ENCODE measurements at places on chromosomes 12 and 14.

DNA sequence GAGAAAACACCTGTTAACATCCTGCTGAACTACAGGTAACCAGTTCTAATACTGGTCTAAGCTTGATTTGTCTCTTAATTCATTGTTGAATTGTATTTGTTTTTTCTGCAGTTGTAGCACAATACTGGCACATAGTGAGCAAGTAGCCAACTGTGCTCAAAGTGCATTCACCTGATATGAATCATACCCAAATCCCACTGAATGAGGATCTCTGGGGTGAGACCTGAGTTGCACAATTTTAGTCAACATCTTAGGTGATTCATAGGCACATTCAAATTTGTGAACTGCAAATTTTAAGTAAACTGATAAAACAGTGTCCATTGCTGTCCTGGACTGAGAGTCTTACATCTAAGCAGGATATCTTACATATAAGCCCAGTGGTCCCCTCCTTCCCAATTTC, 12.8 kb downstream of the KCNC2 start:
- DNase-seq: no peak

GRCh38 chr14:50790589-50790988, 40.4 kb downstream of the NIN start:
- no peak for DNase-seq

DNA sequence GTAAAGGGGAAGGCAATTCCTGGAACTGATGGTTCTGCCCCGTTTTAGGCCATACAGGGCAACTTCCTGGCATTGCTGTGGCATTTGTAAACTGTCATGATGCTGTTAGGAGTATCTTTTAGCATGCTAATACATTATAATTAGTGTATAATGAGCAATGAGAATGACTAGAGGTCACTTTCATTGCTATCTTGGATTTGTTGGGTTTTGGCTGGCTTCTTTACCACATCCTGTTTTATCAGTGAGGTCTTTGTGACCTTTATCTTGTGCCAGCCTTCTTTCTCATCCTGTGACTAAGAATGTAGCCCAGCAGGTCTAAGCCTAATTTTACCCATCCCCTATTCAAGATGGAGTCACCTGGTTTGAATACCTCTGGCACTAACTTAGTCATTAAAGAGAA, 51.2 kb downstream of the TESPA1 start:
- DNase-seq: no peak

- DNase-seq: peak; percentile 55
These were observed 82.2 kb downstream of the PLEKHG7 start for GRCh38 chr12:92784797-92785562.

DNA sequence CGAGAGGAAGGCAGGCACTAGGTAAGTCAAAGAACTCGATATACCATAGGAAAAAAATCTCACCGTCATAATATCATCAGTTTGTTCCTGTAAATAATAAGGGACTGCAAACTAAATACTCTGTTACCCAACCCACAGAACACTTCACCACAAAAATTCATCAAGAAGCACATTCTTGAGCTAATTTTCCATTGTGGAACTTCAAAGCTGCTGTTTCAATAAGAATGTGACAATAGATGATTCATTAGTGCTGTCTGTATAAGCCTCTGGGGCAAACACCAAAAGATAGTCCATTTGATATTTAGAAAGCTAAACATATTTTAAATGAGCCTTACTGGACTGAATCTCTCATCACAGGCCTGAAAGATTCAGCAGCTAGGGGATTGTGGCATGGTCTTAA, 219.4 kb downstream of the KSR2 start:
- no peak for DNase-seq

GRCh38 chr12:34604227-34604626, 581.9 kb downstream of the ALG10 start:
- DNase-seq: no peak

DNA sequence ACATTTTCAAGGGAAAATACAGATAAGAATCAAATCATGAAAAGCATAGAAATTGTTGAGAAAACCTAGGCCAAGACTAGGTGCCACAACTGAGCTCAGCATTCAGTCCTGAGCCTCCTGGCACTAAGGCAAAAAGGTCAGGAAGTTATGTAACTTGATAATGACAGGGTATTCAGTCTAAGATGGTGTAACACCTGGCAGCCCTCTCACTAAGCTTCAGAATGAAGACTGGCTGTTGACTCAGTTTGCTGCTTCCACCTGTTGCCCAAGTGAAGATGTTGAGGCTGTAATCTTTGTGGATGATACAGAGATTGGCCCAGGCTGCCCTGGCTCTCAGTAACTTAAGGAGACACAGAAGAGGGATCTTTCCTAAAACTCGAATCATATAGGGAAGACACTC, 19.6 kb downstream of the PROX2 start:
- no peak for DNase-seq

DNA sequence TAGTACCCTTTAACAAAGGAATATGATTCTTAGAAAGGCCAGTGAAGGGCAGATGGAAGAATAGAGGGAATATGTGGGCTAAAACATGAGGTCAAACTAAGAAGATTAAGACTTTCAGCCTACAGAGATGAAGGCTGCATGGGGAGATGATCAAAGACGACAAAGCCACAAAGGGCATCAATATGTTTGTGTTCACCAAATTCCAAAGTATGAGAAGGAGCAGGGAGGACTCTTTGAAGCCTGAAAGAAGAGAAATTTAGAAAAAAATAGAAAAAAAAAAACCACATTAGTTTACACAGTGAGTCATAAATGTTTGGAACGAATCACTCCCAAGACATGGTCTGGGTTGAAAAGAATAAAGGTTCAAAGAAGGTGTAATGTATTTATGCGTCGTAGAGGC, 131.8 kb downstream of the NEDD1 start:
- DNase-seq: no peak

DNA sequence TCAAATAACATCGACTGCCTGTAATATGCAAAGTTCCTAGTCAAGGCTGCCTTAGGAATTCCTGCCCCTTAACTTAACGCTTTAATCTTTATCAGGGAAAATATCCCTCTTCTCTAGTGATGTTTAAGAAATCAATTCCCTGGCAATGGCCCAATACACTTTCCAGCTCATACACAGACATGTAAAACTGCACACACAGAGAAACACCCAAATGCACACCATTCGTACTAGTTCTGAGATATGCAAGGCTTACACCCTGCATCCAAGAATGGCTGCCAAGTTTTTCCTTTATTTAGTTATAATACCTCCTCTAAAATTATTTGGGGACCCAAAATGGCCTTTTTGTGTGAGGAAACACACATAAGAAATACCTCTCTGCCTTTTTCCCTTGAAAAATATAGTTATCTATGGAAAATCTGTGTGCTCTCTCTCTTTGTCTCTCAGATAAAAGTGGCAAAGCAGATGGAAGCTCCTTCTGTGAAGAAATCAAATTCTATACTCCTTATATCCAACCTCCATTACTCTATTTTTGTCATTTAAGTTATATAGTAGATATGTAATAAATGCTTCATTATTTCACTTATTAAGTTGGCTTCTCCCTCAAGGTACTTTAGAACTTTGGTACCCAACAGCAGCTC, 120.0 kb upstream of the MDM1 start:
- DNase-seq: no peak

- DNase-seq: no peak
These were observed 43.5 kb downstream of the SYNE2 start for GRCh38 chr14:63896278-63896720.

DNA sequence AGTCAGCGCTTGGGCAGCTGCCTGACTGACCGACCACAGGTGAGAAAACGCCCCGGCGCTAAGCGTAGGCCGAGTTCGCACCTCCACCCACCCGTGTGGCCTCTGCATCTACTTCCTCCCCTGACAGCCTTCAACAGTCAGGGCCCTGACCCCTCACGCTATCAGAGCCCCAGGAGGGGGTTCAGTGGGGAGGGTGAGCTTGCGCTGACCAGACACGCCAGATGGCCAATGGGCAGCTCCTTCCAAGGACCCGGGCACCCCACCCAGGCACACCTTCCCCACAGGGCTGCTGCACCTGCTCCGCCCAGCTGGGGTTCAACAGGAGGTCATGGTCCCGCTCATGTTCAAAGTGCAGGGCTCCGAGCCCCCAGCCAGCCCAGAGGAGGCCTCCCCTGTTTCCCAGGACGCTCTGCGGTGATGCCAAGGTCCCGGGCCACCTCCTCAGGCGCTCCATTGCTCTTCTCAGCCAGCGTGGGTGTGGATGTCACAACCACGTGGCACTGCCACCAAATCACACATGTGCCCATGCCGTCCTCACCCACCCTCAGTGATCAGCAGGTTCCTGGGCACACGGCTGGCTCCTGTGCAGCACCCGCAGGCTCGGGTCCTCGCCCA, 48.7 kb upstream of the BCL11B start:
- DNase-seq: peak; percentile 60

DNA sequence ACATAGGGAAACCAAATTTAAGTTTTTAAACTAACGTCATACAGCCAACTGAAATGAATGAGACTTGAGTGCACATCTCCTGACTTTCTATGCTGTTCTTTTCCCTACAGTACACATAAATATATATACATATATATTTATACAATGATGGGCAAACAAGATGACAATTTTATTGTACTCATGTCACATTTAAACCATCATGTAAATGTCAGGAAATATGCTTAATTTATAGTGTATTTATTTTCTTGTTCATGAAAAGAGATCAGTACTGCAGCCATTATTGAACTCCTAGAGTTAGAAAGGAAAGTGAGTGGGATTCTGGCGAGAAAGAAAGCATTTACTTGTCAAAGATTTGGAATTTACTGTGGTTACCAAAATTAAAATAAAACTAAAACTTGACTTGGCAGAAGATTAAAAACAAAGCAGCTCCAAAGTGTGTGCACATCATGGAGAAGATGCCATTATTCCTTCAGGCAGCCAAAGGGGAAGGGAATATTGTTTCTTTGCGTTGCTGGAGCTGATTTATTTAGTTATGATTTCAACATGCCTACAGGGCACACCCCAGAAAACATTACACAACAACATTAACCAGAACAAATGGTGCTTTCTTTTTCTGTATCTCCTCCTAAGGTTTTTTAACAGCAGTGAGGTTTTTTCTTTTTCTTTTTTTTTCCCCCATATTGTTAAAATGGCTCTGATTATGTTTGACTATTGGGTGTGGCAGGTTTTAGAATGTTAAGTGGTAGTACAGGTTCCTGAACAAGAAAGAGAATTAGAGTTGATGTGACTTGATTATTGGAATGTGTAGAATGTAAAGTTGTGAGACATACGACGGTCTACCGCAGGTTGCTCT, 144.6 kb downstream of the RAD51B start:
- DNase-seq: no peak

GRCh38 chr12:43551279-43551970, 578 bp downstream of the ADAMTS20 start:
- peak; percentile 83 for DNase-seq

DNA sequence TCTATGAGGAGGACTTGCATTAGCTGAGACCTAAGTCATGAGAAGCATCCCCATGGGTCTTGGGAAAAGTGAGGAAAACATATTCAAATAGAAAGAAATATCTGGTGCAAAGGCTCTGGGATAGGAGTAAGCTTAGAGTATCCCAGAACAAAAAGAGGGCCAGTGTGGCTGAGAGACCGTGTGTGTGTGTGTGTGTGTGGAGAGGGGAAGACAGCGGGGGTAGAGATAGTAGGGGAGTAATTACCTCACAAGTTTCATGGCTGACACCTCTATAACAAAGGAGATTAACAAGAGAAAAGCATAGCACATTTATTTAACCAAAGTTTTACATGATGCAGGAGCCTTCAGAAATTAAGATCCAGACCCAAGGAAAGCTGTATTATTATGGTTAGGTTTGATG, 440.5 kb downstream of the RAD51B start:
- DNase-seq: peak; percentile 86

DNA sequence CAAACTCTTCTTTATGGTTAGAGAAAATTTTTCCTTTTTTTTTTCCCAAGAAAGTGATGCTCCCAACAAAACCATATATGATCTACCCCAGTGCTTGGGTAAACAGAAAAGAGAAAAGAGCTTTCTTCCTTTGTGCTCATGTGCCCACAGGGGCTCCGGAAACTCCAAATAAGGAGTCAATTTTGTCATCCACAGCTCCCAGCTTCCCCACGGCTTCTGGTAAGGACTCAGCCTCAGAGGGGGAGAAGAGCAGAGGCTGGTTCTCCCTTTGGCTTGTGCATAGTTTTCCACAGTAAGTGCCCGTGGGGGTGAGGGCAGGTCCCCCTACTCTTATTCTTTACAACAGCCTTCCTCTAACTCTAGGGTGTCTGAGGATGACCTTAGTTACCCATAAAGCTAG, 13.3 kb upstream of the RGS6 start:
- peak; percentile 70 for DNase-seq

DNA sequence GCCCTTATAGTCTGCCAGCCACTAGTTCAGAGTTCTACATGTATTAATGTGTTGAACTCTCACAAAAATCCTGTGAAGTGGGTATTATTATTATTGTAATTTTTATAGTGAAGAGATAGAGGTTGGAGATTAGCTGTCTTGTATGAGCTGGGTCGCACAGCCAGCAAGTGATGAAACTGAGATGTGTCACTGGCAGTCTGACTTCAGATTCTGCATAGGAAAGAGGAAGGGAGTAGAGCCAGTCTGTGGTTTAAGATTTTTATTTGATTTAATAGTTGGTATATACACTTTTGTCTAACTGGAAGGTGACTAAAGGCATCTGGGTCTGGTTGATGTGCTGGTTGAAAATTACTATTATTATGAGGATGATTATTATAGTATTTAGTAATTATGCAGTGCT, 5.8 kb upstream of the FRS2 start:
- DNase-seq: no peak

GRCh38 chr14:105890474-105891220, 364.3 kb downstream of the TMEM121 start:
- DNase-seq: peak; percentile 11

GRCh38 chr14:64704743-64705380, 638 bp downstream of the PLEKHG3 start:
- DNase-seq: peak; percentile 75

GRCh38 chr14:74574090-74574433, 38.0 kb downstream of the LTBP2 start:
- no peak for DNase-seq

DNA sequence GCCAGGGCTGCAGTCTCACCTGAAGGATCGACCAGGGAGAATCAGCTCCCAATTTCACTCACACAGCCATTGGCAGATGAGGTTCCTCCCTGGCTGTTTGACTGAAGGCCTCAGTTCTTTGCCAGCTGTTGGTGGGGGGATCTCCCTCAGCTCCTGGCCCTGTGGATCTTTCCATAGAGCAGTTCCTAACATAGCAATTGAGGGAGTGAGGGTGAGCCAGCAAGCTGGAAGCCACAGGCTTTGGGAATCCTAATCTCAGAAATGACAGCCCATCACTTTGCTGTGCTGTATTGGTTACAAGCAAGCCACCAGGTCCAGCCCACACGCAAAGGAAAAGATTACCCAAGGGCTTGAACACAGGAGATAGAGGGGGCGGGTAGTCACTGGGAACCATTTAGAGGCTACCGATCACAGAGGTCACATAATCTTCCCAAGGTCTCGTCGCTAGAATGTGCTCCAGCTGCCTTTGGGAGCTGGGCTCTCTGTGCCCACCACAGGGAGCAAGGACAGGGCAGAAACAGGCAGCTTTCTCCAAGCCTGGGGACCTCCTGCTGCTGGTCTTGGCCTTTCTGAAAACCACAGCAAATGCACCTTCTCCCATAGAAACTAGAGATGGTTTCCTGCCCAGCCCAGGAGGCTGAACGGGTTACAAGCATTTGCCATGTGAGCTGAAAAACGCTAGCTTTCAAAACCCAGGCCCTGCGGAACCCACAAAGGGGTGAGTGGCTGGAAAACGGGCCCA, 4.6 kb upstream of the OTUB2 start:
- DNase-seq: no peak

- DNase-seq: no peak
These were observed 311.7 kb upstream of the E2F7 start for GRCh38 chr12:77377116-77377515.

- DNase-seq: no peak
These were observed 93.9 kb downstream of the PAWR start for GRCh38 chr12:79596719-79597350.

GRCh38 chr14:76963372-76963771, 65.1 kb downstream of the IRF2BPL start:
- DNase-seq: no peak

All from endodermal cell (in vitro differentiated cells).